Parietal lobe (tissue), 2 donors: ENCODE measurements at places on chromosomes 3 and 15. TPM values are rescaled to one million over a fixed set of nuclear protein-coding genes. Genes with fewer than 3 reads are reported as not detected.

PSTPIP1 gene
- total RNA-seq = not detected

TRAT1 gene
- total RNA-seq = not detected

THSD4 gene
- 0.94 TPM for total RNA-seq

MGLL gene
- 62.9 TPM for total RNA-seq

CD96 gene
- not detected for total RNA-seq

RAD51 gene
- 1.9 TPM for total RNA-seq

FAM107A gene
- 19.7 TPM for total RNA-seq

IDH2 gene
- total RNA-seq = 78.9 TPM

KNG1 gene
- total RNA-seq = not detected

CNTN3 gene
- total RNA-seq = 37.9 TPM

IL17RC gene
- total RNA-seq = 6.6 TPM

ILDR1 gene
- not detected for total RNA-seq

CLCN2 gene
- total RNA-seq = 15.0 TPM

KLHDC8B gene
- total RNA-seq = 11.0 TPM

SEMA3G gene
- total RNA-seq = 2.8 TPM

ASB14 gene
- total RNA-seq = not detected

GUCA1C gene
- not detected for total RNA-seq

FBN1 gene
- 32.2 TPM for total RNA-seq

XCR1 gene
- total RNA-seq = not detected

LRTM1 gene
- not detected for total RNA-seq

MYO5C gene
- total RNA-seq = 2.8 TPM

HYAL3 gene
- 5.6 TPM for total RNA-seq

RBMS3 gene
- total RNA-seq = 11.6 TPM

RFTN1 gene
- total RNA-seq = 7.5 TPM

RASGRP1 gene
- 31.0 TPM for total RNA-seq

PLSCR4 gene
- total RNA-seq = 7.5 TPM

NOX5 gene
- total RNA-seq = 0.63 TPM
